ENCODE measurements at places on chromosomes 6 and 20.

DNA sequence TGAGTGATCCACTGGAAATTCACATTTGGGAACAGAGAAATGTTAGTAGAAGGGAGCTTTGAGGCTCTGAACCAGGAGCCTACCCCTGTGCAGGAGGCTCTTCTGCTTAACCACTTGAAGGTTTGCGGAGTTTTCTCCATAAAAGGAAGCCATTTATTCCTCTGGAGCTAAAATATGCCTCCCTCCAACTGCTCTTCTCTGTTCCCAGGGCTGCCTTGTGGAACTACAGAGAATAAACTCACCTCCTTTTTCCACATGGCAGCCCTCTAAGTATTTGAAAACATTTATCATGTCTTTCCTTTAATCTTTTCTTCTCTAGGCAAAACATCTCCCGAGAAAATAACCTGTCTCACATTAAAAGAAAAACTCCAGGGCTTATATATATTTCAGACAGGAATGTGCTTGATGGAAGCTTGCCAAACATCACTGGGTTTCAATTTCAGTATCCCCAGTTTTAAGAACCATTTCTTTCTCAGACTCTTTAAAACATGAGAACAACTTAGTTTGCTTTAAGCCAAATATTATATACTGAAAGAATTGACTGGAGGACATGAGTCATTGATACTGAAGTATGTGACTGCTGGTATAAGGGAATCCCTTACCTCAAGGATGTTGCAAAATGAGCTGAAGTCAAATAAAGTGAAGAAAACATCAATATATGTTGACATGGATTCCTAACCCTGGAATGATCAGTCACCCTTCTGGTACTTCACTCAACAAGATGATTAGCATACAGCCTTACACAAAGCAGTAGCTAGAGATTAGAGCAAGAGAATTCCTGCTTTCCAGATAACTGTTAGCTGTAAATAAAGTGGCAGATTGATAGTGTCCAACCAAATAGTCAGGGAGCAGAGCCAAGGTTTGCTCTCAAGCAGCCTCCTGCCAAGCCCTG lies 74.0 kb downstream of the ZBTB2 start:
- DNase-seq: no peak

GRCh38 chr6:106546261-106546690 lies 83.0 kb downstream of the RTN4IP1 start:
- DNase-seq: no peak

GRCh38 chr6:89547281-89547680 lies 91.3 kb downstream of the LYRM2 start:
- no peak for DNase-seq

DNA sequence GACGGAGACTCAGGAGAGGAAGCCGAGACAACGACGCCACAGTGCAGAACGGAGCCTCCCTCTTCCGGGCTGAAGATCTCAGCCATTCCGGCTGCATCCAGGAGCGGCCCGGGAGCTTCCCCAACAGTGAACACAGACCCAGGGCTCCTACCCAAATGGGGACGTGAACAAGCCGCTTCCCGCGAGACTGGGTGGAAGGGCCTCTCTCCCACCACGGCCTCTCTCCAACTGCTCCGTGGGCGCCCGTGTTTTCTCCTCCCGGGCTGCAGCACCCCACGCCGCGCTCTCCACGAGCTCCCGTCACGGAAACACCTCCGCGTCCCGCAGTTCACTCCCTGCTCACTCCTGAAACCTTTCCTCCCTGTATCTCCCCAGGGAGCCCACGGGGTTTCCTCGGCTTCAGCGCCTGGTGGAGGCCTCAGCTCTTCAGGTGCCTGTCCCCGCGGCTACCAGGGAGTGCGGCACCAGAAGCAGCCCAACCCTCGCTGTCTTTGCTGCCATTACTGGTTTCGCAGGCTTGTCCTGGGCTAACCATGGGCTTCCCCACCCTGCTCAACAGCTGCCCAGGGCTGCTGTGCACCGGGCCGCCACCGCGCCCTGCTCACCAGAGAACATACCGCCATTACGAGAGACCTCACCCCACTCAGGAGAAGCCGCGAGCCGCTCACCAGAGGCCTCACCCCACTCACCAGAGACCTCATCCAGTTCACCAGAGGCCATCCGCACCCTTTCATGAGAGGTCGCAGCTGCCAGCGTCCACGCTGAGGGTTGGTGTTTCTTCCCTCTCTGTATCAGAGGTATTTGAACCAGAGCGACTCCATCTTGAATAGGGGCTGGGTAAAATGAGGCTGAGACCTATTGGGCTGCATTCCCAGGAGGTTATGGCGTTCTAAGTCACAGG lies 922.8 kb downstream of the QKI start:
- DNase-seq: no peak

DNA sequence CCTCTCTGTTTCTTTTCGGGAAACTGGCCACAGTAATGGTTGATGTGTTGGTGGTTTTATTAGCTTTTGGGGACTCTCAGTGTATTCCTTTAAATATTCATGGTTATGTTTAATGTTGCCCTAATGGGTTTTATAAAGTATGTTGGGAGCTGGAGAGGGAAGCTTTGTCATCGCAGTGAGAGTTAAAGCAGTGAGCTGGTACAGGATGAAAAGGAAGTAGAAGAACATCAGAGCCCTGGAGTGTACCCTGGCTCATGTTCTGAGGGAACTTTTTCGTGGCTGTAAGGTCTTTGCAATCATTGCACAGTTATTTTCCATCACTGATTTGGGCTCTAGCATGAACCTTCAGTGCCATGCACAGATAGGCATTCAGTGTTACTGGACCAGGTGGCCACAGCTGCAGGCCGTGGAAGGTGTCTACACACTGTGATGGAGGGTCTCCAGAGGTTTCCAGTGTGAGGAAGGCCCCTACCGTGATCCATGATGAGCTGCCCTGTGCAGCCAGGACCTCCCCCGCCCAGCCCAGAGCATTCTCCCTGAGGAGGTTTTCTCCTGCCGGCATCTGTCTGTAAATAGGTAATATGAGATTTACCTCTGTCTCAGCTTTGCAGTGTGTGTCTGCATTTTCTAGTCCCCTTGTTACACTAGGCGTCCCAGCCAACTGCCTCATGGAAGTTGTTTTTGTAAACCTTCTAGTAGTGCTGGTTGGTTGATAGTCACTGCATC lies 22.4 kb upstream of the TMEM217 start:
- no peak for DNase-seq

GRCh38 chr20:50877232-50877743 lies 53.9 kb downstream of the ADNP start:
- DNase-seq: no peak

- no peak for DNase-seq
Measured at GRCh38 chr6:6494677-6495076, 93.8 kb upstream of the LY86 start.

GRCh38 chr20:50911716-50912115 lies 19.5 kb downstream of the ADNP start:
- no peak for DNase-seq

GRCh38 chr6:133040094-133040802 lies 200.9 kb upstream of the EYA4 start:
- no peak for DNase-seq

DNA sequence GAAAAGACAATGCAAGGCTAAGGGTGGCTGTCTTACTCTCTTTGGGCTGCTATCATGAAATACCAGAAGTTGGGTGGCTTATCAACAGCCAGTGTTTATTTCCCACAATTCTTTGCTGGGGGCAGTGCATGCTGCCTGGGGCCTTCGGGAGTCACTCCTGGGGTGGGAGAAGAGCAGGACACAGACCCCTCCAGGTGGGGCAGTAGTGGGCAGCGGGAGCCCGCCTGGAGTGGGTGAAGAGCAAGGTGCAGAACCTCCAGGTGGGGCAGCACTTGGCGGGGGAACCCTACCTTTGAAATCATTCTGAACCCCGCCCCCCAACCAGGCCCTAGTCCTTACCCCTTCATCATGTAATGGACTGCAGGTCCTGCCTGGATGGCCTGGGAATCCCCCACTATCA lies 69.6 kb upstream of the THBS2 start:
- no peak for DNase-seq

GRCh38 chr20:58352468-58352867 lies 36.6 kb upstream of the VAPB start:
- no peak for DNase-seq

- DNase-seq: no peak
Measured at GRCh38 chr6:170290296-170291128, at the start of gene DLL1. DLL1 (minus strand) TSS chr6:170291078; CDS start chr6:170290139, 939 bp downstream.

DNA sequence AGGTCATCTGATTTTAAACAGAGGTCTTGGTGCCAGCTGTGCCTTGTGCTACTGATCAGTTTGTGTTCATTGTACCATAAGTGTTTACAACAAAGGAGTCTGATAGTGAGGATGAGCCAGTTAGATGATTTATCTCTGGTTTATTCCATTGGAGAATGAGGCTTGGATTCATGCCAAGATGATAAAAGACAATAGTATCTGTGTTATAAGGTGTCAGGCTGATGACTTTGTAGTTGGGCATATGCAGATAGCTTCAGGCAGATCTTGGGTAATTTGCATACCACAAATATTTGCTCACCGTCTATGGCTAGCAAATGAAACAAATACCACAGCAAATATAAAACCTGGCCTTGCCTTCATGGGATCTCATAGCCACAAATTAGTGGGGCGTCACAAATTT lies 43.3 kb upstream of the PHACTR2 start:
- no peak for DNase-seq

DNA sequence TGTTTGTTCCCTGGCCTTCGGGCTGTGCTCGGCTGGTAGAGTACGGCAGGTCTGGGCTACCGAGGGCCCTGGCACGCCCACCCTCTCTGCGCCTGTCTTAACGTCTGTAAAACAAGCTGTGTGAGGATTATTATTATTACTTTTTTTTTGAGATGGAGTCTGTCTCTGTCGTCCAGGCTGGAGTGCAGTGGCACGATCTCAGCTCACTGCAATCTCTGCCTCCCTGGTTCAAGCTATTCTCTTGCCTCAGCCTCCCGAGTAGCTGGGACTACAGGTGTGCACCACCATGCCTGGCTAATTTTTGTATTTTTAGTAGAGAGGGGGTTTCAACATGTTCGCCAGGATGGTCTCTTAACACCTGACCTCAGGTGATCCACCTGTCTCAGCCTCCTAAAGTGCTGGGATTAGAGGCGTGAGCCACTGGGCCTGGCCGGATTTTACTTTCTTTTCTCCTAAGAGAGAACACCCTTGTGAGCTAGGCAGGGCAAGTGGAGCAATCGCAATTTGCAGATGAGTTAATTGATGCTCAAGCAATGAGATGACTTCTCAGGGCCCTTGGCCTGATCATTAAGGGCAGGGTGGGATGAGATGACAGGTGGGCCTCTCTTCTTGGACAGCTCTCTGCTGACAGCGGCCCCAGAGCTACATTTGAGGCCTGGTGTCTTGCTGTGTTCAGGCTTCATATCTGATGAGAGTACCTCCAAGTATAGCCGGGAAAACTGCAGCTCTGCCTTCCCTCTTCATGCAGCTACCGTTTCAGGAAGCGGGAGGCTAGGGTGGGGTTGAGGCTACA lies 859 bp upstream of the SMIM29 start:
- no peak for DNase-seq

DNA sequence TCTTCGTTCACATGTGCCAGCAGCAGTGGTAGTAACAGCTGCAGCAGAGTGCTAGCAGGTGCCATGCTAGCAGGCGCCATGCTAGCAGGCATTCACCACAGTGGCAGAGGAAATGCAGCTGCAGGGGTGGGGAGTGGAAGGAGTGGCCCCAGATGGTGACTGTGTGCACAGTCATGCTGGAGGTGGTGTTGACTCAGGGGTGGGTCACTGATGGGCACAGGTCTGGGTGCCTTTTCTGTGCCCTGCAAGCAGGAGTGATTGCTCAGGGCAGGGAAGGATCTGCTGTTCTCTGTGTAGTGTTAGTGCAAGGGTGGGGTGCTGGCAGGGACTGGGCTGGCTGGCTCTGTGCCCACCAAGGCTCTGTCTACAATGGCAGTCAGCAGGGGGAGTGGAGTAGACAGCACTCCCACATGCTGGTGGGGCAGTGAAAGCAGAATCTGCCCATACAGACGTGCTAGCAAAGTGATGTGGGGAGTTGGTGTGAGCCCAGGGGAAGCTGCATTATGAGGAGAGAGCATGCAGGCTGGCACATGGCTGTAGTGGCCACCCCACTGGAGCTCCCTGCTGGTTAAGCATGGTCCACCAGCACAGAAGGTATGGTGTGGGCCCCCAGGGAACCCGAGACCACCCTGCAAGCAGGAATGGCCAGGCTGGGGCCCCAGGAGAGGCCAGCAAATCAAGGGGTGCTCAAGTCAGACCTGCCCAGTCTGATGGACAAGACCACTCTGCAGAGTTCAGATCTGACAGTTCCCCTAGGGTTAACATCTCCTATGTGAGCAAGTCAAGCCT lies 11.4 kb upstream of the TSPYL4 start:
- DNase-seq: no peak

- DNase-seq: no peak
Measured at GRCh38 chr20:12894089-12894488, 114.7 kb upstream of the SPTLC3 start.

- peak; percentile 2 for DNase-seq
Measured at GRCh38 chr6:166989427-166990032, 9.7 kb upstream of the CEP43 start.

- no peak for DNase-seq
Measured at GRCh38 chr6:84645000-84645399, 119.4 kb downstream of the TBX18 start.

GRCh38 chr6:45388328-45388727 lies 10.6 kb upstream of the SUPT3H start:
- no peak for DNase-seq
